ENCODE measurements at places on chromosomes 7 and 10. TPM values are rescaled to one million over a fixed set of nuclear protein-coding genes. Genes with fewer than 3 reads are reported as not detected.

The HOXA3 gene
- polyA plus RNA-seq: 6.6 TPM

The TPK1 gene
- polyA plus RNA-seq: 3.0 TPM

The BTBD16 gene
- polyA plus RNA-seq: not detected

The GCK gene
- polyA plus RNA-seq: 4.9 TPM

The MYPN gene
- polyA plus RNA-seq: 49.1 TPM

The MYO1G gene
- 0.97 TPM for polyA plus RNA-seq

The TMEM213 gene
- 0.17 TPM for polyA plus RNA-seq

The HOXA10 gene
- 30.4 TPM for polyA plus RNA-seq

- DNase-seq: no peak
Measured at GRCh38 chr10:62046522-62047227, 145.2 kb downstream of the ARID5B start.

DNA sequence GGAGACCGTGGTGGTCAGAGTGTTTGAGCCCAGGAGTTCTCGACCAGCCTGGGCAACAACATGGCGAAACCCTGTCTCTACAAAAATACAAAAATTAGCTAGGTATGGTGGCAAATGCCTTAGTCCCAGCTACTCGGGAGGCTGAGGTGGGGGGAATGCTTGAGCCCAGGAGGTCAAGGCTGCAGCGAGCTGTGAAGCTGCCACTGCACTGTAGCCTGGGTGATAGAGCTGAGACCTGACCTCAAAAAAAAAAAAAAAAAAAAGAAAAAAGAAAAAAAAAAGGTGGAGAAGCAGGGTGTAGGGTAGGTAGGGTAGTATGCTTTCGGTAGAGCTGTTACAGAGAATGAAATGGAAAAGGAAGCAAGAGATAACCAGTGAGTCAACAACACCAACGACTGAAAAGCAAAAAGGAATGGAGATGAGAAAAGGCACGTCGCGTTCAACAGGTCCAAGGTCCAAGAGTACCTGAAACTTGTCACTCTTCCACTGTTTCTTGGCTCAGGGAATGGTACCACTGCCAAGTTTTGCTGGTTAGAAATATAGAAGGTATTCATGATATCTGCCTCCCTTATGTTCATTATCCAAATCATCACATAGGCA lies 4.3 kb upstream of the RSBN1L start:
- no peak for DNase-seq

- DNase-seq: no peak
Measured at GRCh38 chr7:36567699-36568451, 156.4 kb downstream of the AOAH start.

DNA sequence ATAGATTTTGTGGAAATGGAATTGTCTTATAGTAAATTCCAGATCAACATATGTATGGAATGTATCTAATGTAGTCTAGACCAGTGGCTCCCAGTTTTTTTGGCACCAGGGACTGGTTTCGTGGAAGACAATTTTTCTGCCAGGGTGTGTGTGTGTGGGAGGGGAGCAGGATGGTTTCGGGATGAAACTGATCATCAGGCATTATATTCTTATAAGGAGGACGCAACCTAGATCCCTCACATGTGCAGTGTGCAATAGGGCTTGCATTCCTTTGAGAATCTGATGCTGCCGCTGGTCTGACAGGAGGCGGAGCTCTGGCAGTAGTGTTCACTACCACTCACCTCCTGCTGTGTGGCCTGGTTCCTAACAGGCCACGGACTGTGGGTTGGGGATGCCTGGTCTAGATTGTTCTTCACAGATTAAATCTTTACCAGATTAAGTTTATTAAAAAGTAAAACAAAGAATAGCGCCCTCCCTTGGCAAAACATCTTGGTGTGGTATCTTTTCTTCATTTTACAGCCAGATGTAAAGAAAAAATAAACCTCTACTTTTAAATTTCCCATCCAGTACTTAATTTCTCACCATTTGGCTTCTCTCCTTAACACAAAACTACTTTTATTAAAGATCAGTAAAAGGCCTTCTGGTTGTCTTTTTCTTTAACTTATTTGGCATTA lies 48.4 kb downstream of the SEPTIN7 start:
- no peak for DNase-seq

GRCh38 chr10:69179089-69179742 lies 818 bp upstream of the SUPV3L1 start:
- no peak for DNase-seq

DNA sequence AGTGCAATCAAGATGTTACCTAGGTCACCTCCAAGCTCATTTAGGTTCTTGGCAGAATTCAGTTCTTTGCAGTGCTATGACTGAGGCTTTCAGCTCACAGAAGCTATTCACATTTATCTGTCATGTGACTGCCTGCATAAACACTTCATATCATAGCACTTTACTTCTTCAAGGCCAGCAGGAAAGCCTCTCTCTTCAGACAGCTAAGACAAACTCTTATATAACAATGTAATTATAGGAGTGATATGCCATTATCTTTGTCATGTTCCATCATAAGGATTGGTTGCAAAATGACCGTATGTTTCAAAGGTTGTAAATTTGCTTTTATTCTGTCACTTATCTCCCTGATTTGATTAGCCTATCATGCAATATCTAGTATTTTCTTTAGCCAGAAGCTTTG lies 78.8 kb upstream of the TMEM196 start:
- DNase-seq: no peak

DNA sequence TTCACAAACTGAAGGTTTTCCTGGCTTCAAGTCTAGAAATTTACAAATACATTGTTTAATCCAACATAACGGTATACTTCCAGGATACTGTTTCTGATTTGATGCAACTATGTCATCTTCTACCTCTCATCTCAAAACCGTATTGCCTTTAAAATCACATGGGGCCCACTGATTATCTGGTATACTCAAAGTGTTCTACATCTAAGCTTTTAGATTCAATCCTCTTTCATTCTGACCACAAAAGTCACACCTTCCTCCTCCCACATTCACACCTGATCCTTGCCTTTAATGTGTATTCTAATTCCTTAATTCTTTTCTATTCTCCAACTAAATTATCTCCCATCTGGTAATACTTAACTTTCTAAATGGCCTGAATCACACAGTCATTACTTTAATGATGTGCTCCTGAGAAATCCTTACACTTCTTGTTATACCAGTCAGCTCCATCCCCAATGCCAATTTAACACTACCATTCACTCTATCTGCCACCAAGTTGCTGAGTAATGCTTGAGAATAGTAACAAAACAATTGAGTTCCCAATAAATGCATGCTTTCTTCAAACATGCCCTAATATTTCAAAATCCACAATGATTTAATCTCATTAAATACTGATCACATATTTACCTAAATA lies 13.0 kb downstream of the ATAD1 start:
- DNase-seq: no peak

- peak; percentile 34 for DNase-seq
Measured at GRCh38 chr10:116271593-116272439, 1.2 kb downstream of the GFRA1 start.

- no peak for DNase-seq
Measured at GRCh38 chr10:124688889-124689670, 55.1 kb downstream of the FAM53B start.

GRCh38 chr7:36937754-36938563 lies 213.7 kb upstream of the AOAH start:
- DNase-seq: no peak

DNA sequence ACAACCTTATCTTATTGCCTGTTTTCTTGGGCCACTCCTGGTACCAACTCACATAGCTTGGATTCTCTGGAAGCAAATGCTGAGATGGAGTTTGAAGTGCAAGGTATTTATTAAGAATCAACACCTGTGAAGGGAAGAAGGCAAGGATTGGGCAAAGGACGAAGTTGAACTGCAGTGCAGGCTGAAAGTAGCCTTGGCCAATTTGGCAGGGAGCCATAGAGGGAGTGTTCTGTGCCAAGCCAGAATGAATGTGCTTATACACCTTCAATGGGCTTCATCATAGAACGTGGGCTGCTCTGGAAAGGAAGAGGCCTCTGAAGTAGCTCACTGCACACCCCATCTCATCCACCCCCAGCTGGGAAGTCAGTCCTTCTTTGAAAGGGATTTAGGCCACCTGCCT lies 79.8 kb upstream of the IFRD1 start:
- DNase-seq: no peak

GRCh38 chr10:116292493-116292892 lies 19.5 kb upstream of the GFRA1 start:
- no peak for DNase-seq

DNA sequence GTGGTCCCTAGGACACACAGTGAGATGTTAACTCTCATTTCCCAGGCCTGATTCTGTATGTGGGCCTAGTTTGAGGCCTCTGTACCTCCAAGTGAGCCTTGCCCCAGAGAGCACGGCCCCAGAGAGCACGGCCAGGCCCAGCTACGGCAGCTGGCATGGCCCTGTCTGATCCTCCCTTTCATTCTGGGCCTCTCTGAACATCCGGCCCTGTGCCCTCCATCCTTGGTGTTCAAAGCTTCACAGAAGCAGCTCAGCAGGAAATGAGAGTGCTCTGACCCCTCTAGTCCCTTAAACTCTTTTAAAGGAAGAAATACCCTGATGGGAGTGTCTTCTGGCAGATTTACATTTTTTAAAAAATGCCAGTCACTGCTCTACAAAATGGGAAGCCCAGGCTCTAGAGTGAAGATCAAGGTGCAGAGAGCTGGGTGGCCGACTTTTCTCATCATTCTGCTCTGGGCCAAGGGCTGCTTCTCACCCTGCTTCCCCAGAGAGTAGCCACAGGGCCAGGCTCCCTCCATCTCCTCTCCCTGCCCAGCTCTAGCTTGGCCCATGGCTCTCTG lies 171.9 kb downstream of the RPS24 start:
- DNase-seq: no peak

DNA sequence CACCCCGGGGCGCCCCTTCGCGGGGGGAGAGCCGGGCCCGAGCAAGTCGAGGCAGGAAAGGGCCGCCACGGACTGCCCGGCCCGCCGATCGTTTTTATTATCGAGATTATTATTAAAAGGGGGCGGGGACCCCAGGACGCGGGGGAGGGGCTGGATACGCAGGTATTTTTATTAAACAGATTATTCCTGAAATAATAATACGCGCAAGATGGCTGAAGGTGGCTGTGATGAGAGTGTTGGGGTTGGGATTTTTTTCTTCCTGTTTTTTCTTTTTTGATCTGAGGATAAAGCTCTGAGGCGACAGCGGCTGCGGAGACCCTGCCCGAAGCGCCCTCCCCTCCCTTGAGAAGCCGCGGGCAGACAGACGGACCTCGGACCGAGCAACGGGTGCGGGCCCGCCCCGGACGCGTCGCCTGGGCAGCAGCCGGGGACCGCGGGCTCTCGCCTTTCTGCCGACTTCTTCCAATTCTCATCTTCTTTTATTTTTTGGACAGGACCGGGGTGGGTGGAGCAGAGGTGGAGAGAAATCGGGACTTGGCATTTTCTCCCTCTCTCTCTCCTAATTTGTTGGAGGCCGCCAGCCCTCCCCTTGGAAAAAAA lies 1.4 kb upstream of the TRIM8 start:
- peak; percentile 96 for DNase-seq

- DNase-seq: no peak
Measured at GRCh38 chr7:129616530-129616929, 5.0 kb downstream of the NRF1 start.

- no peak for DNase-seq
Measured at GRCh38 chr7:84821671-84822534, 365.0 kb downstream of the SEMA3D start.

GRCh38 chr7:130987092-130987491 lies 253.1 kb upstream of the KLF14 start:
- no peak for DNase-seq

- DNase-seq: no peak
Measured at GRCh38 chr10:16828701-16829175, 11.5 kb upstream of the RSU1 start.

- DNase-seq: no peak
Measured at GRCh38 chr7:96707901-96708774, 1.5 kb downstream of the SEM1 start.

GRCh38 chr10:18683427-18683826 lies 24.2 kb downstream of the ARL5B start:
- no peak for DNase-seq

DNA sequence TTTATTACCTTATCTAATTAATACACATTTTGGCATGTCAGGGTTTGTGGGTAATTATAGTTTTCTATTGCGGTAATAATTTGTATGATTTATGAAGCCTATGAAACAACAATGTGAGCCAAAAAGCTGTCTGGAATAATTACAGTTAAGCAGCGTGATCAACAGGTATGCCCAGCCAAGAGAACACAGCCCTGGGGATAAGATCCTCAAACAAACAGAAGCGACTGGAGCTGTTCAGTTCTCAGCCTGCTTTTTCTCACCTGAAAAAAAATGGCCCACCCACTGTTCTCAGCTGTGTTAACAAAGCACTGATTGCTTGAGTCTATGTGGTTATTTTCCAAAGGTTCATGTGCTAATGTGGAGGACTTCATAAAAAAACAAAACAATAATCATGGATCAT lies 855.8 kb downstream of the GATA3 start:
- DNase-seq: no peak

DNA sequence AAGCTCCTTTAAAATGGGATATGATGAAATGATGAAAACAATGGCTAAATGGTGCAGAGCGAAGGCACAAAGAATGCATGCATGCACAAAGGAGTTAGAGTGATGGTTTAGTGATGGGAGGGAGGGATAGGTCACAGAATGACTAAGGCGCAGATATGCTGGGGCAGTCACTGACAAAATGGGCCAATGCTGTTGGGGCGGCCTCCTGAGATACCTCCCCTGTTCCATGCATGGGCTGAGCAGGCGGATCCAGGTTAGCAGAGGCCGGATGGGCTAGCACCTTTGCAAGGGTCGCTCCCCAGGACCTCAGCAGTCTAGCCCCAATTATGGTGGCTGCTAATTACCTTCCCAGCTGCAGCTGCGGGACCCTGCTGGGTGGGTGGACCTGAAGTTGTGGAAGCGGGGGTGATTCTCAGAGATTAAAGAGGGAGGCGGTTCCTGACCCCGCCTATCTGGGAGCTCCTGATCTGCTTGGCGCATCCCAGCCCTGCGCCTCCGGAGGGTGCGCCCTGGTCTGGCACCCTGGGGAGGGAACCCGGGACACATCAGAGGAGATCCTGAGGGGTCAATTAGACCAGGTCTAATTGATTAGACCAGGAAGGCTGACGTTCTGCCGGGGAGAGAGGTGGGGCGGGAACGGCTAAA lies 175.0 kb downstream of the CYP26A1 start:
- DNase-seq: no peak

- no peak for DNase-seq
Measured at GRCh38 chr7:67105377-67105776, 108.7 kb downstream of the TYW1 start.

- no peak for DNase-seq
Measured at GRCh38 chr7:141646826-141647480, 55.0 kb downstream of the DENND11 start.

DNA sequence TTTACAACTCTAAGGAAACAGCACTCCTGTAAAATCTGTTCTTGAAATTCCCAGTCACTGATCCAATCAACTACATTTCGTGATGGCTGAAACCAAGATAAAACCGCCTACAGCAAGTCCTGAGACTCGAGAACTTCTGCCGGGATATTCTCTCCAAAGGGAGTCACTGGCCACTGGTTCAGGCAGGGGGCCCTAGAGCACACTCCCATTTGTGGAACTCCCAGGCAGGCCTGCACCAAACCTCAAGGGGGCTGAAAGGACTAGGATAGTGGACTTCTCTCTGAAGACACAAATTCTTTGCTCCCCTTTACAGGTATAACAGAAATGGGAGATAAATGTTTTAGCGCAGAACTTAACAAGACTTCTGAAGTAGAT lies 16.3 kb downstream of the CYTH3 start:
- peak; percentile 62 for DNase-seq

GRCh38 chr7:25408876-25409275 lies 180.6 kb upstream of the NPVF start:
- DNase-seq: peak; percentile 68

- no peak for DNase-seq
Measured at GRCh38 chr7:1274876-1275375, 42.3 kb downstream of the UNCX start.

- no peak for DNase-seq
Measured at GRCh38 chr10:76399226-76399625, 967.8 kb downstream of the LRMDA start.

GRCh38 chr7:37540917-37541316 lies 92.3 kb upstream of the ELMO1 start:
- peak; percentile 46 for DNase-seq

All from muscle of leg (tissue), 16 donors.